Aorta (tissue), 5 donors: ENCODE measurements at places on chromosomes 3 and 15. TPM values are rescaled to one million over a fixed set of nuclear protein-coding genes. Genes with fewer than 3 reads are reported as not detected.

The DCBLD2 gene
- 36.3 TPM for total RNA-seq

The CD86 gene
- total RNA-seq = 11.9 TPM

The KLHL24 gene
- total RNA-seq = 62.6 TPM

The PLSCR5 gene
- total RNA-seq = not detected

The TMC3 gene
- total RNA-seq = not detected
